Left renal pelvis (tissue), 4 donors: ENCODE measurements at places on chromosomes 3 and 15. TPM values are rescaled to one million over a fixed set of nuclear protein-coding genes. Genes with fewer than 3 reads are reported as not detected.

The TERB2 gene
- polyA plus RNA-seq = not detected

The GHSR gene
- polyA plus RNA-seq = not detected

The SAXO2 gene
- 3.3 TPM for polyA plus RNA-seq

The CCDC13 gene
- 2.7 TPM for polyA plus RNA-seq

The GXYLT2 gene
- polyA plus RNA-seq = 18.6 TPM

The OR5K2 gene
- 0.55 TPM for polyA plus RNA-seq

The GNB4 gene
- 29.6 TPM for polyA plus RNA-seq

The NUSAP1 gene
- 89.9 TPM for polyA plus RNA-seq

The GABRR3 gene
- not detected for polyA plus RNA-seq
